ENCODE measurements at places on chromosomes 13 and 19.

DNA sequence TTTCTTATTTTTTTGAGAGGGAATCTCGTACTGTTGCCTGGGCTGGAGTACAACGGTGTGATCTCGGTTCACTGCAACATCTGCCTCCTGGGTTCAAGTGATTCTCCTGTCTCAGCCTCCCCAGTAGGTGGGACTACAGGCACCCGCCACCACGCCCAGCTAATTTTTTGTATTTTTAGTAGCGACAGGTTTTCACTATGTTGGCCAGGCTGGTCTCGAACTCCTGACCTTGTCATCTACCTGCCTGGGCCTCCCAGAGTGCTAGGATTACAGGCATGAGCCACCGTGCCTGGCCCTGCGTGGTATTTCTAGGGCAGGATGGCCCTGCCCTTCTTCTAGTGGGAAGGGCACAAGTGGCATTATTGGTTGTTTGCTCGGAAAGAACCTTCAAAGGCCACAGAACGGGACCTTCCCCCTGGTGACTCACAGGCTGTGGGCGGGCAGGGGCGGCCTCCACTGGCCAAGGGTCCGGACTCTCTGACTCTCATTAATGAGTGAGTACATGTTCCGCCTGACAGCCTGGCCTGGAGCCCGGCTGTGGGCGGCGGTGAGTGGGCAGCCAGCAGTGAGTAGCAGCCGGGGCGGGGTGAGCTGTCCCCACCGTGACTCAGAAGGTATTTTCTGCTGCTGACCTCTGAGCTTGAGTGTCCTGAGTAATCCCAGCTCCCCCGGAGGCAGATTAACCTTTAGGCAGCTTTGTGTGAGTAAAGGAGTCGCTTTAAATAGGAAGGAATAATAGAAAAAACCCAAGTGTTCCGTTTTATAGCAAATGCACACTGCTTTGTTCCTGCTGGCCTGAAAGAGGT, 5.1 kb downstream of the DOT1L start:
- DNase-seq = peak; percentile 90

- DNase-seq = no peak
Measured at GRCh38 chr13:20160306-20161274, at the start of gene GJA3. GJA3 (minus strand) TSS chr13:20161052; CDS start chr13:20143288, 17,764 bp downstream.

DNA sequence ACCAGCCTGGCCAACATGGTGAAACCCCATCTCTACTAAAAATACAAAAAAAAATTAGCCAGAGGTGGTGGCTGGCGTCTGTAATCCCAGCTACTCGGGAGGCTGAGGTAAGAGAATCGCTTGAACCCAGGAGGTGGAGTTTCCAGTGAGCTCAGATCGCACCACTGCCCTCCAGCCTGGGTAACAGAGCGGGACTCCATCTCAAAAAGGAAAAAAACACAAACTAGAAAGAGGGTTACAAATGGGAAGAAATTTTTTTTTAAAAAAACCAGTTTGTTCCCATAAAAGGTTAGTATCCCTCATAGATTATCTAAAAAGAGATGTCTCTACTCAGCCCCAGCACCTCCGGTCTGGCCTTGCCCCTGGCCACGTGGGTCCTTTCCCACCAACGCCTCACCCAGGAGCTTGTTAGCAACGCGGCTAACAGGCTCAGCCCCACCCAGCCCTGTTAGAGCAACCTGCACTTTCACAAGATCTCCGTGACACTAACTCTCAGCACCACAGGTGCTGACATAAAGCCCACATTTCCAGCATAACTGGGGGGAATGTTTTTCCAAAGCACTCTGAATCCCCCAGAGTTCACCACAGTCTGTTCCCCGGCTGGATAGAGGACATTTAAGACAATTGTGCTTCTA, 4.3 kb downstream of the DMKN start:
- no peak for DNase-seq

DNA sequence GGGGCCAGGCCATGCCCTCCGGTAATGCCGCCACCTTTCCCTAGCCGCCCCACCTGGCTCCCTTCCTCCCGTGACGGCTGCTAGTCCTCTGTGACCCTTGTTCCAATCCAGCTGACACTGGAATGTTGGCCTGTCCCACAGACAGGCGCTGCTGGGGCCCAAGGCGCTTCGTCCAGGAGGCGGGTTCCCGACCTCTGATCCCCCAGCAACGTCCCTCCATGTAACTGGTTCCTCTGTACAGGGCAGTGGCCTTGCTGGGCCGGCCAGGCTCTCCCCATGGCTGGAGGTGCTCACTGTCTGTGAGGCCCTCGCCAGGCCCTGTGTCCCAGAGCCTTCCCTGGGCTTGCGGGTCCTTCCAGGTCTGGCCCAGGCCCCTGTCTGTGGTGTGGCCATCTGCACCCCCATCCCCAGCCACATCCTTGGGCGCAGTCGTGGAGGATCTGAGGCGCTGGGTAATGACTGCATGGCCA, 6.8 kb upstream of the GRIN3B start:
- no peak for DNase-seq

- DNase-seq = no peak
Measured at GRCh38 chr13:110716247-110716515, 2.7 kb downstream of the ING1 start.

DNA sequence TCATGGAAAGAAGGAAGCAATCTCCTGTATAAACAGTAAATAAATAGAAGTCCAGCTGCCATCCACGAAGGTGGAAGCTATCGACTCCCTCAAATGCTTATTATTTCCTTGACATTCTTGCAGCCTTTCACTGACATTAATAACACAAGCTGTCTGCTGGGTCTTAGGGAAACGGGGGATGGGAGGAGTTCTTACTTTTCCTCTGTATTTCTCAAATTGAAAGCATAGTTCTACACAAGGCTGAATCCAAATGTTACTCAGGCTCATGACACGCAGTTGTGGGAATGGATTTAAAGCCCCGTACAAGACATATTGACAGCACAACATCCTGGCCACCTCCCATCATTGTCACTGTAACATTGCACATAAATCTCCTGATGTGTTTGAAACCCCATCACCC, 4.0 kb downstream of the SERPINE3 start:
- DNase-seq = no peak

DNA sequence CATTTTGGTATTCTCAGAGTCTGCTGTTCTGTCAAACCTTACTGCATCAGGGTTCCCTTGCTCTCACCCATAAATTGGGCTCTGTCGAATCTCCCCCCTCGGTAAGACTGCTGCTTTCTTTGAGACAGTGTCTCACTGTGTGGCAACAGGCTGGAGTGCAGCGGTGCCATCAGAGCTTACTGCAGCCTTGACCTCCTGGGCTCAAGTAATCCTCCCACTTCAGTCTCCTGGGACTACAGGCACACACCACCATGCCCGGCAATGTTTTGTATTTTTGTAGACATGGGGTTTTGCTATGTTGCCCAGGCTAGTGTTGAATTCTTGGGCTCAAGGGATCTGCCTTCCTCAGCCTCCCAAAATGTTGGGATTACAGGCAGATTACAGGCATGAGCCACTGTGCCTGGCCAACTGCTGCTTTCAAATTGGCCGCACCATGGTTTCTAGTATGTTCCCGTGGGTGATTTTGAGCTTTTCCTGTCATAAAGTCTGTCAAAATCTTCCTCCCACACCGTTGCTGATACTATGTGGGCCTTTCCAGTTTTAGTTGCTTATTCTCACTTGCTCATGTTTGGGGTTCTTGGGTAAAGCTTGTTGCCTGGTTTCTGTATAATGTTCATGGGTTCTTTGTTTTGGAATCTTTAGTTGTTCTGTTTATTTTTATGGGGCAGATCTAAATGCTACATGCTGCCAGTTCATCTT, 10.6 kb downstream of the RFC3 start:
- DNase-seq = no peak

DNA sequence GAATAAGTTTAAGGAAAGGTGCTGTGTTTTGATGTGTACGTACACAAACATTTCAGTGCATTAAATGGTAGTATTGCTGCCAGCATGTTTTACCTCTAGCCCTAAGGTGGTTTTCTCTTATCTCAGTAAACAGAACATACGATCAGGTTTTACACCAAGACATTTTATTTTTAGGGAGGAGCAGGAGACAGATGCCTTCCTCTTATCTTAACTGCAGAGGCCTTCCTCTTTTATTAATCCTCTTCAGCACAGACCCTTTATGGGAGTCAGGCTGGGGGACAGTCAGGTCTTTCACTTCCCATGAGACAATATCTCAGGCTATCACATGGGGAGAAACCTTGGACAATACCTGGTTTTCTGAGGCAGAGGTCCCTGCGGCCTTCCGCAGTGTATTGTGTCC, 14.9 kb upstream of the ZNF611 start:
- no peak for DNase-seq

DNA sequence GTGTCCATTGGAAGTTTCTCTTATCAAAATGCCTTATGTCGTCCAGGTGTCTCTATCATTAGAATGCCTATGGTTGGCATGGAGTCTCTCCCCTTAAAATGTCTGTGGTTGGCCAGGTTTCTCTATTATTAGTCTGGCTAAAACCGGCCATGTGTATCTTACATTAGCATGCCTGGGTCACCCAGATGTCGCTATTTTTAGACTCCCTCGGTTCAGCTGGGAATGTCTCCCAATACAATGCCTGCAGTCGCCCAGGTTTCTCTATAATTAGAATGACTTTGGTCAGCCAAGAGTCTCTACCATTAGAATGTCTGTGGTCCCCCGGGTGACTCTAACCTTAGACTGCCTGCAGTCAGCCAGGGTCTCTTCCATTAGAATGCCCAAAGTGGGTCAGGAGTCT, 1536.1 kb downstream of the UQCRFS1 start:
- DNase-seq = no peak

DNA sequence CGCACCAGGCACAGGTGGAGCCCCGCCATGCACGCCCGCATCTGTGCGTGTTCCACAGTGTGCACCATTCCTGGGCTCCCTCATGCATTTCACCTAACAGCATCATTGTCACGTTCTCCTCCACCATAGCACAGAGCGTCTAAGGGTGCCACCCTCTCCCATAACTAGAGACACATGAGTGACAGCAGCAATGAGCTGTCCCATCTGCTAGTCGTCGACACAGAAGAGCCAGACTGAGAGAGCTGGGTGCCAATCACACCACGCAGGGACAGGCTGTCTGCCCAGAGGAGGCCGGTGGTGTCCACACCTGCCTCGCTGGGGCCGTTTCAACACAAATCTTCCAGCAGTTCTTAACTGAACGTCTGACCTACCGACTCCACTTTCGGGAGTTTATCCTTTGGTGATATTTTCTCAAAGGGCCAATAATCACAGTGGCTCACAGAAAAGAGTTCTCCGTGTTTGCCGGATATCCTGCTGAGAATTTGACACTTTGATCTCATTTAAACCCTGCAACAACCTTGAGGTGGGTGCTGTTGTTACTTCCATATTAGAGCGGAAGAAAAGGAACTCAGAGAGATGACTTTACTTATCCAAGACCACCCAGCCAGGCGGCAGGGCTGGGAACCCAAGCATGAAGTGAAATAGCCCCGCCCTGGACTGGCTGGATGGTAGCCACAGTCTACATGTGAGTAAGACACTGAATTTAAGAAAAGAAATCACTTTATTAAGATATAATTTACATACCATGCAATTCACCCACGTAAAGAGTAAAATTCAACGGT, 16.2 kb downstream of the CLEC11A start:
- DNase-seq = no peak

DNA sequence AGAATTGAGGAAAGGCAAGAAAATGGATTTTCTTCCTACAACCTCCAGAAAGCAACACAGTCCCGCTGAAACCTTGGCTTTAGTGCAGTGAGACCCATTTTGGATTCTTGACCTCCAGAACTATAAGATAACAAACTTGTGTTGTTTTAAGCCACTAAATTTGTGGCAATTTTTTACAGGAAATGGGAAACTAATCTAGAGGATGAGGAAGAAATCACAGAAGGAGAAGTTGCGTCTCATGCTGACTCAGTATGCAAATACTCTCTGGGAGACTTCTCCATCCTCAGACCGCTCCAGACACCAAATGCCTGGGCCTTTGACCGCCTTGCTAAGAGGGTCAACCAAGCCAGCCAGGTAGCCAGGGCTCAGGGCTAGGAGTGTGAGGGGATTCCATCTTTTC, 13.1 kb upstream of the CEACAM16 start:
- peak; percentile 7 for DNase-seq

DNA sequence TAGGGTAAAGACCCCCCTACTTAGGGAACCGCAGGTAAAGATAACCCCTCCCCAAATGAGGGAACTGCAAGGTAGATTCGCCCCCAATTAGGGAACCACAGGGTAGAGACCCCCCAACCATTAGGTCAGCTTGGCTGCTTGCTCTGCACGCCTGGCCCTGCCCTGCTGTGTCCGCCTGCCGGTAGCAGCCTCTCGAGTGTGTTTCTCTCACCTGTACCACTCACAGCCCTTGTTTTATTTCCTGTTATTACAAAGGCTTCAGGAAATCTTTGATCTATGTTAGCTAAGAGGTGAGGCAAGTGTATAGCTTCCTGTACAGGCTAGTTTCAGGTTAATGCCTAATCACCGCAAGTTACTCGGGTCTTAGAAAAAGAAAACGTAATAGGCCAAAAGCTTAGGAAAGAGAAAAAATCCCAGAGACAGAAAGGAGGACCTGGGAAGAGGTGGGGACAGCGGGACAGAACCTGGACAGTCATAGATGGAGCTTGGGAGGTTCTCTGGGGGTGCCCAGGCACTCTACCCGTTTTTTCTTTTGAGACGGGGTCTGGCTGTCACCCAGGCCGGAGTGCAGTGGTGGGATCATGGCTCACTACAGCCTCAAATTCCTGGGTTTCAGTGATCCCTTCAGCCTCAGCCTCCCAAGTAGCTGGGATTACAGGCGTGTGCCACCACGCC, 23.1 kb upstream of the EIF3G start:
- no peak for DNase-seq

DNA sequence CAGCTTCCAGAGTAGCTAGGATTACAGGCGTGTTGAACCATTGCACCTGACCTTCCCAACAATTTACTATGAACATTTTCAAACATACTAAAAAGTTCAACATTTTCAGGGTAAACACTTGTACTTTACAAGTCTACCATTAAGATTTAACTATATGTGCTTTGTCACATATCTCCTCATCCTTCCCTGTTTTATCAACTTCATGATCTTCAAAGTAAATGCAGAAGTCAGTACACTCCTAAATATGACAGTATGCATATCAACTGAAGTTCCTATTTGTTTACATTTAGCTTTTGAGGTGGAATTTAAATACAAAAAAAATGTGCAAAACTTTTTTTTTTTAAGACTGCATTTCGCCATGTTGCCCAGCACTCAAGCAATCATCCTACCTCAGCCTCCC, 18.5 kb downstream of the LNX2 start:
- no peak for DNase-seq

DNA sequence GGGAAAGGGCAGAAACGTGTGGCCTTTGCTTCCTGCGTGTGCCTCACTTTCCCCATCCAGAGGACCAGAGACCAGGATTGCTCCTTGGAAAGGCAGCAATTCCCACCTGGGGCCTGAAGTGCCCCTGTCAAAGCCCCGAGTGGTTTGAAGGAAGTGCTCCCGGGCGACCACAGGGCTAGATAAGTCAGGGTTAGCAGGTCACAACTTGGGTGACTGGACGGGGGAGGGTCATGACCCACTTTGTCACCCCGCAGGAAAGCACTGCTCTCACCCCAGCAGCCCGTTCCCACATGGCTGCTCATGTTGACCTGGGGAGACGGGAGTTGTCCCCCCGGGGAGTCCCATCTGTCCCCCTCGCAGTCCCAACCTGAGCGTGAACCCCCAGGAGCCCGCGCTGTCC, 459 bp downstream of the PRAM1 start:
- DNase-seq = no peak

Measured in AG09309 (cell line).